CD4-positive, alpha-beta T cell treated with Interferon gamma for 1 hour (primary cell): ENCODE measurements at places on chromosomes 7 and 10.
A peak's percentile ranks its signal among the peaks of the same experiment; 100 is the strongest.

GRCh38 chr7:87831097-87831496, 45.1 kb downstream of the SLC25A40 start:
- DNase-seq = no peak

DNA sequence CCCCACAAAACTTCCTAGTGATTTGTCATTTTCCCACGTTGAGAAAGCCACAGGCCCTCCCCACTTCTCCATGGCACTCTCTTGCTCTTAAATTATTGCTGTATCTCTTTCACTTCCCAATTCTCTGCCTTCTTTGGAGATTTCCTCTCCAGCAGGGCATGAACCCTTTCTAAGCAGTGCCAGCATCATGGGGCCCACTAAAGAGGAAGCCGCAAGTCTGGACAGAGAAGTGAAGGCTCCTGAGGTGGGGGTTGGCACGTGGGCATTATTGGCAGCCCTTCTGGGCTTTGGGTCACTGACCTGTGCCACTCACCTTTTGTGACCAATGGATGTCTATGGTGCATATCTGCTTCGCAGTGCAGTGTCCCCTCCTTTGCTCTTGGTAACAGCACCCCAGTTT, 97.7 kb upstream of the TCF7L2 start:
- DNase-seq = peak; percentile 52

DNA sequence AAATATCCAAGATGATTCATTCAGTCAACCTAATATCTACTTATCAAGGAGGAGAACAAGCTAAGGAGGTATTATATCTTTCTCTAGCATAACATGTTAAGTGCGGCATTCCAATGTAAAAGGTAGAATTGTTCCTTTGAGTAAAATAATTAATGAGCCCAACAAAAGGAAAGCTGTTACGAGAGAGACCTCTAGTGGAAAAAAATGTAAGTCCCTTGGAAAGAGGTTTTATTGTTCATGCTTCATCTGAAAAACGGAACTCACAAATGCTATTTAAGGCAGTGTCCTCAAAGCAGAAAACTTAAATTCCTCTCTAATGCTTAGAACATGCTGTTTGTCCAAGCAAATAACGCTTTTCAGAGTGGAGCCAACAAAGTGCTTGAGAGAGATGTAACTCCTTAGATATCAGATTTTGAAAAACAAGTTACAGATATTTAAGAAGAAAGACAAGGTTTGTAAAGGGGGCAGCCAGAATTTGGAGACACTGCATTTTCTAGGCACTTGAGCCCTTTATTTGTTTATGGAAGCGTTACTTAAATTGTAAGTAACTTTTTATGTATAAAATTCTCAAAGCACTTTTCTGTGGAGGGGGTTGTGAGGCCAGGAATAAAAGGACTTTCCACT, 119.9 kb downstream of the TFEC start:
- DNase-seq = no peak

DNA sequence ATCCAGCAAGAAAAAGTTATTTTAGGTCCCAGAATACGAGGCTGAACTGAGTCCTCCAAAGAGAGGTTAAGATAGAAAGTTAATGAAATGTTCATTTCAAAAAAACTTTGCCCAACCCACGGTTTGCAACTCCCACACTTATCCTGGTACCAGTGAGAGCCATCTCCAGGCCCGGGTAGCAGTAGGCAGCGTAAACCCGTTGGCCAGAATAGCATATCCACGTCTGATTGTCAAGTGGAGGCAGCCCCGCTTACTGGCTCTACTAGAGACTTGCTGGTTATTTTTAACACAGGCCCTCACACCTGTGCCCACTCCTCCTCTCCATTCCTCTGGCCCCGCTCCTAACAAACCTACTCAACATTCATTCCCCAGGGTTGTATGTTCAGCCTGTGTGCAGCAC, 109.7 kb downstream of the HIP1 start:
- no peak for DNase-seq

DNA sequence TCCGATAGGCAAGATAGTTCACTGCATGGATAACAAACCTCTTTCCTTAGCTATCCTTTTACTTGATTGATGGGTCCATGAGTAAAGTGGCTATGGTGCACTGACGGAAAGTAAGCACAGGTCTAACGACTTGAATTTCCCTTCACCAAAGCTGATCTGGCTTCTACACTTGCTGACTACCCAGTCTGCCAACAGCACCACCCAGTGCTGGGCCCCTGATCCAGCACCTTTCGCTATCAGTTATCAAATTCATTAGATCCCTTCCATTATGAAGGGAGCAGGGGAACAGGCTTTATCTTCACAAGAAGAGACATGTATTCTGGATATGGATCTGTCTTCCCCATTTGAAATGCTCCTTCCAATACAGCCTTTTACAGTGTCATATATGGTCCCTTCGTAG, 855.9 kb downstream of the GRID1 start:
- DNase-seq = no peak

DNA sequence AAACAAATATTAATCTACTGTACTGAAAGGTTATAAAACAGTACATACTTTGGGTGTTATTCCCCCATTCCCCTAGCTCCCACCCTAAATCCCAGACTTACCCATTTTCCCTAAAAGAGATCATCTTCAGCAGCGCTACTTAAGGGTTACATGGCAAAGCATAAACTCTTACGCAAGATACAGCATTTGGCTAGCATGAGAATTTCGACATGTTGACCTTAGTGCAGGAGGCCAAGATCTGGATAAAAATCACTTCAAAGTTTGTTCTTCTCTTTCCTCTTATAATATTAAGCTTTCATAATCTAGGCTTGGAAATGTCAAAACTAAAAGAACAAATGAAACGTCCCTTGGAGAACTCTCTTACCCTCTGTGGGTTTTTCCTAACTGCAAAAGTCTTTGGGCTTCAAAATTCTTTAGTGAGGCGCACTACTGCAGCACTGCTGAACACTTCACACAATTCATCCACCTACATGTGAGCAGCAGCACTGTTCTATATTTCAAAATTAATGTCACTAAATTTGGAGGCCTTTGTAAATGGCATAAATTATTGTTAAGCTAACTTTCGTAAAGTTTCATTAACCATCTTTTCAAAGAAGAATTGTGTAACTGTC, 59.5 kb upstream of the PDLIM1 start:
- DNase-seq = no peak

DNA sequence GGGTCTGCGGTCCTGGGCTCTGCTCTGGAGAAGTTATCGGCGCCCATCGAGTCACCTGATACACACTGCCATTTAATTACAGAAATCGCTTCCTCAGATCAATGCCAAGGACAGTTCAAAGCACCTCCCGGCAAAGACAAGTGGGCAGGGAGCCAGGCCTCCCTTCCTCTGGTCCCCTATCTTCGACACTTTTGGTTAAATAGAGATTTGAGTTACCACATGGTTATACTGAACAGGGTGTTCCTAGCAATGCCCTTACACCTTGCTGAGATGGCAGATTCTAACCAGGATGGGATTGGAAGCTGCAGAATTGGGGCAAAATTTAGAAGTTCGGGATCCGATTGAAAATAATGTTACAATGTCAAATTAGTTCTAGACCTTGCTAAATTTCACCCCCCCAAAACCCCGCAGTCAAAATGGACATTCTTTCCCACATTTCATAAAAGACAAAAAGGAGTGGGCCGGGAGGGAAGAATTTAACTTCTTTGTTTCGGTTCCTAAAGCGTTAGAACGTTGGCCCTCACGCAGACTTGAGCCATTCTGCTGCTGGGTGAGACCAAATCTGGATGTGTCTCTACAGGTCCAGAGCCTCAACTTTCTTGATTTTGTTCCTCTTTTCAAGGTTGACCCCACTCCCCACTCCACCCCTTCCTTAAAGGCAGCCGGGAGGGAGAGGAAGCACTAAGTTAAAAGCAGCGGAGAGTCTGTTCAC, 2.2 kb upstream of the DLX5 start:
- no peak for DNase-seq

DNA sequence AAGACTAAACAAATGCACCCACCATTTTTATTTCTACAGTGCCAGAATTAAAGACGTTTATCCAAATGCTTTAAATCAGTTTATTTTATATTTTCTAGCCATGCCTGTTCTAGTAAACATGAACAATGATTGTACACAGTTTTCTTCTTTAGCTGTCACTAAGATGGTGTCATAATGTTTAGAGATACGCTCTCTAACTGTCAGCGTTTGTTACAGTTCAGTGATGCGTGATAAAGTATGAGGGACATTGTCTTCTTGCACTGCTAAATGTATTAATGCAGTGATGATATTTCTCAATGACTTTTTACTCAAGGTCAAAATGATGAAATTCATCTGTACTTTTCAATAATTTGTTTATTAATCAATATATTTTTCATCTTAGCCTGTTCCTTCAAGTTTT, 513.6 kb downstream of the ATRNL1 start:
- DNase-seq = no peak
